ENCODE measurements at places on chromosomes 11 and 22. TPM values are rescaled to one million over a fixed set of nuclear protein-coding genes. Genes with fewer than 3 reads are reported as not detected.

CSF2RB gene
- total RNA-seq = not detected

MB gene
- total RNA-seq = 11.2 TPM

FAM227A gene
- total RNA-seq = 1.1 TPM

OR4A47 gene
- not detected for total RNA-seq

C11orf58 gene
- 209 TPM for total RNA-seq

BATF2 gene
- total RNA-seq = 0.93 TPM

HPS5 gene
- 14.6 TPM for total RNA-seq

GAL gene
- 17.5 TPM for total RNA-seq

ZBTB16 gene
- total RNA-seq = not detected

KCNJ4 gene
- total RNA-seq = 0.14 TPM

IRAG1 gene
- 0.05 TPM for total RNA-seq

VWA5A gene
- total RNA-seq = 0.29 TPM

KDM4D gene
- total RNA-seq = 0.40 TPM

GAL3ST1 gene
- 9.7 TPM for total RNA-seq

GRIK4 gene
- total RNA-seq = not detected

LSP1 gene
- 1.8 TPM for total RNA-seq

NRGN gene
- total RNA-seq = 8.3 TPM

MYEOV gene
- 109 TPM for total RNA-seq

SELENOO gene
- 17.3 TPM for total RNA-seq

OR2AG2 gene
- not detected for total RNA-seq

SYT13 gene
- 8.9 TPM for total RNA-seq

GVQW3 gene
- total RNA-seq = 1.4 TPM

VSIG2 gene
- total RNA-seq = 0.08 TPM

PRODH gene
- 0.55 TPM for total RNA-seq

SMIM35 gene
- not detected for total RNA-seq

CCDC81 gene
- total RNA-seq = 0.33 TPM

RHOD gene
- 42.8 TPM for total RNA-seq

OR4A16 gene
- not detected for total RNA-seq

GGT5 gene
- total RNA-seq = 1.3 TPM

Measured in A549 treated with DMSO at 1 μM for 4 hours (cell line).